ENCODE measurements at places on chromosomes 5 and 9.

DNA sequence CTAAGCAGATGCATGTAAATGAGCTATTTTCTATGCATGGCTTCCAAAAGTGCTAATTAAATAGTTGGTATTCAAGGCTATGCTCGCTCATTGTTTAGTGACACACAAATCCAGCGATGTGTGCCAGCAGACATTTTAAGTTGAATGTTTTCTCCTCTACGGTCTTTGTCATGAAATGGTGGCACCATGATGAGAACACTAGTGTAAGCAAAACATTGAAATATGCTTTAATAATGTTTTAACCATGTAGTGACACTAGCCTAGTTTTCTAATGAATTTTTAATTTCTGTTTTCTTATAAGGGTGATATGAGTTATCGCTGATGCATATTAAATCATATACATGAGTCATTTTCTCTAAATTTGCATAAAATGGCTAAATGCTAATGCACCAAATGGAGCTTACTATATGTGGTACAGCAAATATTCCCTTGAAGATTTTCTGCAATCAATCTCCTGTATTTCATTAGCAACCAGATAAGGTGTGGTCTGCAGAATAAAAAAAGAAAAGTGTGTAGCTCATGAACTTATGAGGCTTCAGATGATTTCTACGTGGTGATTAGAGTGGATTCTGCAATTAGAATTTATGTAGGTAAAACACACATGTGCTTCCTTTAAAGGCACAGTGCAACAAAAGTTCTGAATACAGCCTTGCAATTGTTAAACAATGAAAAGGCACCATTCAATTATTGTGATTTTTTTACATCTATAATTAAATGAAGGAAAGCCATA lies 226.6 kb downstream of the MEF2C start:
- no peak for DNase-seq

- DNase-seq: no peak
Observed at GRCh38 chr9:126147936-126148870, 178.4 kb upstream of the MVB12B start.

- no peak for DNase-seq
Observed at GRCh38 chr5:151071848-151072629, 8.8 kb downstream of the TNIP1 start.

DNA sequence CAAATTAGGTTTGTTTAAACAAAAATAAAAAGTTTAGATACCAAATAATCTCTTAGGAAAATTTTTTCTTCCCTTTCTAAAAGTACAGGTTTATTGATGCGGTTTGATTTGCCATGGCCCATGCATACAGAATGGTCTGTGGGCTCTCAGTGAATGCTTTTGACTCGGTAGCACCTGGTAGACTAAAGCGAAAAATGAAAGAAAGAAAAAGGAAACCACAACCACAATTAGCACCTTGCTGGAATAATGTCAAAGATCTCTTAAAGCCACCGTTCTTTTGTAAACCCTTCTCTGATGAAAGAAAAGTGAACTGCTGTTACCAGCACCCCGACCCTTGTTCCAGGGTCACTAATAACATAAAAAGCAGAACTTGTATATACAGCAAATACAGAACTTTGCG lies 157.9 kb downstream of the NFIB start:
- DNase-seq: no peak

DNA sequence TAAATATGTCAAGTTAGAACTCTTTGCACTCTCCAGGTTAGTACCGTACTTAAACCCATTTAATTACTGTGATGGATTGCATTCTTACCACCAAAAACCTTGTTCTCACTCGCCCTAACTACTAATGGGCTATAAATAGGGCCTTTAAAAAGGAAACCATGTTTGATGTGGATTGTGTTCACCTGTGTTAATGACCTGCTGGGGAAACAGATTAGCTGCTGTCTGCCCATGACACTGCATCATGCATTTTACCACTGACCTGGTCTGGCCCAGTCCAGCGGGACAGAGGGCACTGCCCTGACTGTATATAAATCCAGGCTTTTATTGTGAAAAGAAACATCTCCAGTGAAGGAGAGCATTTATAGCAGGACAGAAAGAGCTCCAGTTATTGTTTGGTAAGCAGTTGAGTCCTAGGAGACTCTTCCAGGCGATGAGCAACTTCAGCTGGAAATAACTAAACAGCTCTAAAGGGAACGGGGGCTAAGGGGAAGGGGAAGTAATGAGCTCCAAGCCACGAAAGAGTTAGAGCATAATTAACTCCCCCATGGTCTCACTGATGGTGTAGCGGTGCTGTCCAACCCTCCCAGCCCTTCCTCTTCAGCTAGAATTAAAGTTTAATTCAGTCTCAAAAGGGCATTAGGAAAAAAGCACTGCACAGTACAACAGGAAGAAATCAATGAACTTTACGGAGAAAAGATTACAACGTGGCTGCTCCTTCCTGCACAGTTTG lies 303.1 kb downstream of the ENC1 start:
- DNase-seq: no peak

- DNase-seq: no peak
Observed at GRCh38 chr9:91945277-91946085, 4.5 kb downstream of the ROR2 start.

DNA sequence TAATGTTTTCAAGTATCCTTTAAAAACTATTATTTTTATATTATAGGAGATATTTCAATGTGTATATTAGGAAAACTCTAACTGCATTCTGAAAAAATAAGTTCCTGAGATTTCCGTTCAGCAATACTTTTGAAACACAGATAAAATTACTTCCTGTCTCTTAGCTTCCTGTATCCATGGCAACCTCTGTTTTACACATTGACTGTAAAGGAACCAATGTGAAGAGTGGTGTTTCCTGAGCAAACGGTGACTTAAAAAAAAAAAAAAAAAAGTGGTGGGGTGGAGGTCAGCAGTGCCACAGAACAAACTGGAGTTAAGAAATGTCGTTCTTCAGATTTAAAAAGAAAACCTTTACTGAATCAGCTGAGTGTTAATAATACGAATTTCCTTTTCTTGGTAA lies at the start of gene LRRC70:
Gene LRRC70, plus strand, starts transcription at position 280 of the 400 bp plus-strand sequence. CDS start 620 bp downstream, outside the sequence.
- DNase-seq: no peak

- no peak for DNase-seq
Observed at GRCh38 chr9:7601739-7602138, 197.8 kb downstream of the DMAC1 start.

DNA sequence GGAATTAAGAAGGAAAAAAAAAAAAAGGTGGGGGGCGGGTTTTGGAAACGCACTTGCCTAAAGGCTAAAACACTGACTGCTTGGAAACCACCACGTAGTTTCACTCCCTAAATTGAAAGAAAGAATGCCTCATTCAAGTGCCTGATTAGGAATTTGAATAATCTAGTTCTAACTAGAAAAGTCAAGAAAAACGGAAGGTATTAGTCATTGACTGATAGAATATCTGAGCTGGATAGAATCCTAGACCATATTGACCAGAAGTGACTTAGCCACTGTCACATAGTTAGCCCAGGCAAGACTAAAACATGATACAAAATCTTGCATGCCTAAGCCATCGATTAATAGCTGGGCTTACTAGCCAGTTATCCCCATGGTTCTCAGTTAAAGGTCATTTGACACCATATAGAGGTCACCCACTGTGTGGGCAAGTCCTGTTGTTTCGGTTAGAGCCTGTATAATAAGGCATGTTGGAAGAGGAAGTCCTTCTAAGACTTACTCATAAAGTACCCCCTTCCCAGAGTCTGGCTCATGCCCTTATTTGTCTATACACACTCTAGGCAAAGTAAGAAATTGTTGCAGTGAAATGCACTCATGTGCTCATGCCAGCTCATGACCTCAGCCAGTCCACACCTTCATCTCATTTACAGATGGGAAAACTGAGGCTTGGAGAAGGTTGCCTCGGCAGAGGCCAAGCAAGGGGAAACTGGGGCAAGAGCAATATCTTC lies 40.2 kb downstream of the SH3RF2 start:
- DNase-seq: no peak

DNA sequence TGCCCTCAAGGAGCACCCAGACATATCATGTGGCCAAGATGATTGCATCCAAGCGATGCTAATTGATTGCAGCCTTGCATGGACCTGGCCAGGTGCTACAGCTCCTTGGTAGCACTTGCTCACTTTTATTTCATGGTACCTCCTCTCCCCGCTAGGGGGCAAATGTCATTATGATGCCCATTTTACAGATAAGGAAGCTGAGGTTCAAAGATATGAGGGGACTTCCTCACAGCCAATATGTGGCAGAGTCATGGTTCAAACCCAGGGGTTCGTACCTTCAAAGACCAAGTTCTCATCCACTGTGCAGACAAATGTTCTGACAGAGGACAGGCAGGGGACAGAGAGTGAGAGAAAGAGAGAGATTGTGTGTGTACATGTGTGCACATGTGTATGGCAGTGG lies 21.9 kb upstream of the KCNMB1 start:
- DNase-seq: no peak

DNA sequence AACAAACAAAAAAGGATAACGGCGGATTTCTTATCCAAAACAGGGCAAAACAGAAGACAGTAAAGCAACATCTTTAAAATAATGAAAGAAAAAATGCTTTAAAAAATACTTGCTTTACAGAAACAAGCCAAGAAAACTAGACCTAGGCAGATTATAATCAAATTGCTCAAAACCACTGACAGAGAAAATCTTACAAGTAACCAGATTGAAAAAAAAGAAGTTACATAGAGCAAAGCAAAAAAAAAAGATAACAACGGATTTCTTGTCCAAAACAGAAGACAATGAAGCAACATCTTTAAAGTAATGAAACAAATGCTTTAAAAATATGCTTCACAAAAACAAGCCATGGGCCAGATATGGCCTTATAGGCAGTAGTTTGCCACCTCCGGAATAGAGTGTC lies 51.1 kb downstream of the RICTOR start:
- no peak for DNase-seq

DNA sequence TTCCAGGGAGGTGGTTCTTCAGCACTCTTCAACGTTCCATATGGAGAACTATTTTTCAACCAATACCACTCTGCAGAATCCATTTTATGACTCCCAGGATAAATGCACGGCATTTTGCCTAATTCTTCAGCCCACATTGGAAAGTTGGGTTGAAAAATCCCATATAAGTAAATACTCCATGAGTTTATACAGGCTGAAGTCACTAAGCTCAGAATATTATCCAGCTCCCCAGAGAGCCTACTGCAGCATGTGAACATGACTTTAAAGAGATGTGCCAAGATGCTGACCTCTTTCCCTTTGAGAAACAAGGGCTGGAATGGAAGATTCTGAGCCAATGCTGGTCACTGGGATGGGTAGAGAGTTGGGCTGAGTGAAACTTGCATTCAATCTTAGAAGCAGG lies 111.9 kb upstream of the SLIT3 start:
- no peak for DNase-seq

DNA sequence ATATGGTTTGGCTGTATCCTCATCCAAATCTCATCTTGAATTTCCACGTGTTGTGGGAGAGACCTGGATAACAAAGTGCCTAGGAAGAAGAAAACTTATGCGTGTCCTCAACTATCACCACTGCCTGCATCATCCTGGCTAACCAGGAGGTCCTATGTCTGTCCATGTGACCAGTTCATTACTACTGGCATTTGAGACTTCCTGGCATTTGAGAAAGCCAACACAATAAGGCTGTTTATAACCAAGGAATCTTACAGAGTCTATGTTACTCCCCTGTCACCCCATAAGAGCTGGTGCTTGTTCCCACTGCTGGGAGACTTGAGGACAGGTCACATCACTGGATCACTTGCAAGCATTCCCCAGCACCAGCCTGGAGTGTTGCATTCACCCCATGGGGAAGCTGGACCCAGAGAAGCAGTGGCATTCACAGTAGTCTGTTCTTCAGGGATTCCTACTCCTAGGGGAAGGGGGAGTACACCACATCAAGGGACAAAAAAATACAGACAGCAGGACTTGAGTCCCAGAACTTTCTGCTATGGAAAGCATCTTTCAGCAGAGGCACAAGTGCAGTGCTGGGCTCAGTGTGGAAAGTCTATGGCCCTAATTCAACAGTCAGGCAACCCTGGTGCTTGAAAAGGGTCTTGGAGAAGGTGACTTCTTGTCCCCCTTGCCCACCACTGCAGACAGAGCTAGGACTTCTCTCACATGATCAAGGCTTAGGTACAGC lies 717.1 kb downstream of the SEMA5A start:
- no peak for DNase-seq

- DNase-seq: no peak
Observed at GRCh38 chr9:35508069-35508468, 18.2 kb downstream of the RUSC2 start.

DNA sequence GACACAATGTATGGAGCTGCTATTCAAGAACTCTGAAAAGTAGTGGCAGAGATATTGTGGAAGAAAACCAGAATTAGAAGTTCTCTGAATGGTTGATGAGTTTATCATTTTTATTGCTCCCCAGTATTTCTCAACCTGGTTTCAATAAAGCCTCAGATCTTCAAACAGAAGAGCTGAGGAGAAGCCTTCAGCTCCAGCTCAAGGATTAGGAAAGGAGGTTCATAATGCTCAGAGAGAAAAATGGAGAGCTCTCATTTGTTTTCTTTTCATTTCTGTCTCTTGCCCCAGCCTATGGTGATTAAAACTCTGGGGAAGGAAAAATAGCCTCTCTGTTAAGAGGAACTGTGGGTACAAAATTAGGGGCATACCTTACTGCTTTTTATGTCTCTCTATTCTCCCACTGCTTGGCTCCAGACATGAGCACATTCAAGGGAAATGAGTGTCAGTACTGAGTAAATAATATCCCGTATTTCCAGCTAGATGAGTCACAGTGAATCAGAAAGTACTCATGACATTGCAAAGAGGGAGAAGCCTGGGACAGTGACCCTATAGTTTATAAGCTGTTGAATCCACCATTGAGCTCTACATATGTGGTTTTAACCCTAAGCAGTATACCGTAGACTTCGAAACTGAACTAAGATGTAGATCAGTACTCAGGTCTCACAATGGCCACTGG lies 138.1 kb downstream of the EMB start:
- DNase-seq: no peak

DNA sequence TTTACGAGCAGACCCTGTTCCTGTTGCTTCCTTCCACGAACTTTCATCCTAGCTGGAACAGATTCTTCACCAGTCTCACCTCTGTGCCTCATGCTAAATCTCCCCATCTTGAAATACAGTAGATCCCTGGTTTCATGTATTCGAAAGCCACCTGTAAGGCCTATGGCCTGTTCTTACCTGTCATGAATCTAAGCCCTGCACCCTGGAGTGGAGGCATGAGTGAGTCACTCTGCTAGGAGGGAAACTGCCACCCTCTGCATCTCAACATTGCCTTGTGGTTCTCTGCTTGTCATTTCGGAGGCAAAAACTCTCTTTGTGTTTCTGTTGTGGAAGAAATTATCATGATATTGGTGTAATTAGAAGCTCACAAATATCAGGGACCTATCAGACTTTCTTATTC lies 320.0 kb downstream of the ENC1 start:
- no peak for DNase-seq

GRCh38 chr9:34517185-34517584 lies 5.6 kb downstream of the ENHO start:
- no peak for DNase-seq

- no peak for DNase-seq
Observed at GRCh38 chr9:18666348-18666747, 192.4 kb downstream of the ADAMTSL1 start.

- DNase-seq: no peak
Observed at GRCh38 chr5:167939686-167940085, 351.8 kb upstream of the WWC1 start.
